B cell (primary cell): ENCODE measurements at places on chromosomes 2 and 18. TPM values are rescaled to one million over a fixed set of nuclear protein-coding genes. Genes with fewer than 3 reads are reported as not detected.

- DNase-seq = no peak
Observed at GRCh38 chr18:23453680-23454058, 582 bp downstream of the RIOK3 start.

Gene ARHGAP15
- total RNA-seq = 187 and 198 TPM in 2 replicates

- no peak for DNase-seq
Observed at GRCh38 chr2:10678225-10678624, 11.6 kb downstream of the NOL10 start.

- no peak for DNase-seq
Observed at GRCh38 chr18:11268741-11269233, 119.4 kb upstream of the PIEZO2 start.

- DNase-seq = no peak
Observed at GRCh38 chr2:165191096-165191728, 12.6 kb downstream of the SCN3A start.

DNA sequence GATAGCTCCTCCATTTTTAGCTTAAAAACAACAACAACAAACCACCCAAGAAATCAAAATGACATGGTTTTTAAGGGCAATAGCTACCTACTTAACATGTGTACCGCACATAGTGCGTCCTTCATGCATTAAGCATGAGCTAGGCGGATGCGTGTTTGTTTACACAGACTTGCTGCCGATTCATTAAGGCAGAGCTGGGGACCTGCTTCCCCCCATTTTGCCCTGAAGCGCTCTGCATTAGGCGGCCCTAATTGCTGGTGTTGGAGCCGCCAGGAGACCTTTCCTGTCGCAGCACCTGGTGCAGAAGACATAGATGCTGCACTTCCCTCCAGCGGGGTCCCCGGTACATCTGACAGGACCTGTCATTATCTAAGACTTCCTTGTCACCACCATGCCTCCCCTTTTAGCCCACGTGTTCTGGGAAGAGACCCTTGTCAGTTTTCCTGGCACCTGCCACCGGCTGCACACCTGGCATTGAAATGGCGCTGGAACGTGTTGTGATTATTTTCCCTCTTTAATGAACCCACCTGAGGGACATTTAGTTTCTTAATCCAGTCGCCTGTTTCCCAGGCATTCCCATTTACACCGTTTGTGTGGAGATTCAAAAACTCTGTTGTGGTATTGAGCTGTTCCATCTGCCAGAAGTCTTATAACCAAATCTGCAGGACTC lies 261.1 kb upstream of the RAB12 start:
- DNase-seq = no peak

Gene TGFBRAP1
- 21.7 and 25.0 TPM in 2 replicates for total RNA-seq

Gene IL1RL1
- total RNA-seq = not detected in 2 replicates

Gene ABCB11
- not detected in 2 replicates for total RNA-seq

GRCh38 chr2:110861616-110862260 lies 129.4 kb downstream of the ACOXL start:
- no peak for DNase-seq

DNA sequence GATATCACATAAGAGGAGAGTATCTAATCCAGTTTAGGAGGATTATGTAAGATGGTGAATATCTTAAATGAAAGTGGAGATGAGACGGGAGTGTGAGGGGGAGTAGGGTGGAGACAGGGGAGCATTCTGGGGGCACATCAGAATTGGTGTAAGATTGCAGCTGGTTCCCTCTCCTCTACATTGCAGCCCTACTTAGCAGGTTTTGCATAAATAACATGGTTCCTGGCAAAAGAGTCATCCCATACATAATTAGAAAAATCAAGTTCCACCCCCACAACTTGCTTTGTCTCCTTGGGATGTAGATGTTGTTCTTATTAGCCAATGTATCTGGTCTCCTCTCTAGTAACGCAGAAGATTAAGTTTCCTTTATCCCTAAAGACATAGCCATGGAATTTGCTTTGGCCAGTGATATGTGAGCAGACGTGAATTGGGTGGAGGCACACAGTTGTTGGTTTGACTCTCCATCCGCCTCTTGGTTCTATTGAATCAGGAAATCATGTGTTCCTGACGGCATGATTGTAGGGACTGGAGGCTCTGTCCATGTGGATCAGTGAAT lies 137.9 kb downstream of the KLHL14 start:
- DNase-seq = no peak

DNA sequence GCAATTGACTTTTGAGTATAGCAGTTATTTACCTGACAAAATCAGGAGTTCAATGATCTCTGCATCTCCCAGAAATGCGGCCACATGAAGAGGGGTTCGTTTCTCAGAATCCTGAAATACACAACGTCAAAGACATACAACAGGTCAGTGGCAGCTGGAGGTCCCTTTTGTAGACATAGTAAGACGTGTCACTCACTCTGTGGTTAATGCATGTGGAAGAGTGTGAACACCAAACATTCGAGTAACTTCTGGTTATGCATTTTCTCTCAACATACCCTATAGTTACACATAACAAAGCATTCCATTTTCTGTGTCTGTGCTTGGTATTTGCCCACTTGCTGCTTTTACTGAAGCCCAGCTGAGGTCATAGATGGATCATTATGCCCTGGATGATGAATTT lies 163.6 kb downstream of the ANKRD44 start:
- no peak for DNase-seq

GRCh38 chr2:86815611-86816010 lies 24.9 kb upstream of the CD8A start:
- no peak for DNase-seq

DNA sequence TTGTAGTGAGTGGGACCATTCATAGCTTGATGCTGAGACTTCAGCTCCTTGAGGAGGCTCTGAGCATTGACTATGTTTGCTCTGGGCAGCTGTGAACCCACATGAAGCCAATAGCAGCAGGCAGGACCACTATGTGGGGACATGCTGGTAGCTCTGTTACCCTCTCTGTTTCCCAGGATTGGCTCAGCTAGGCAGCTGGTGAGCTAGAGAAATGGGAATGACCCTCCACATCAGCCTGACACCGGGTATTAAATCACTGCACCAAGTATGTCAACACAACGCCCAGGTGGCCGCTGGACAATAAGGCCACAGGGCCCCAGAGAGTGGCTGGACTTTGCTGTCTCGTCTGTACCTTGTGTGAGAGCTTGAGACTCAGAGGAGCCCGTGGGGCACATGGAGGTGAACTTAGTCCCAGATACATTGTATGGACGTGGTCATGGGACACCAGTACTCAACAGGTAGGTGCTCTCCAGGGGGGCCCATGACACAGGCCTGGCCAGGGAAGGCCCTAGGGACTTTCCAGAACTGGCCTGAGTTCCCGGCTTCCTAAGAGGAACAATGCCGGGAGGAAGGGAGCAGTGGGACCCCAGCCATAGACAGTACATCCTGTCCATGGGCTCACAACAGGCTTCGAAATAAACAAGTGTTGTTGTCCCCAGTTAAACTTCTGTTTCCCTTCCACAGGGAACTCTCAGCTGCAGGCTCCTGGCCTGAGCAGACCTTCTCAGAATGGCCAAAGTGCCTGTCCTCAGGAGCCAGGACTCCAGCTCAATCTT lies 35.2 kb downstream of the HS1BP3 start:
- DNase-seq = no peak

Gene MYOM1
- 12.8 and 16.1 TPM in 2 replicates for total RNA-seq

GRCh38 chr2:222142027-222142426 lies 156.8 kb downstream of the PAX3 start:
- no peak for DNase-seq

GRCh38 chr2:28325567-28326468 lies 66.8 kb upstream of the FOSL2 start:
- no peak for DNase-seq

Gene NIF3L1
- total RNA-seq = 26.7 and 32.9 TPM in 2 replicates

Gene CCDC142
- 61.6 and 69.3 TPM in 2 replicates for total RNA-seq

Gene APLF
- 6.3 and 7.4 TPM in 2 replicates for total RNA-seq

Gene CRYGD
- total RNA-seq = not detected in 2 replicates

Gene RNF149
- total RNA-seq = 71.6 and 78.0 TPM in 2 replicates

Gene INHA
- total RNA-seq = not detected in 2 replicates

Gene INO80B
- total RNA-seq = 77.5 and 78.6 TPM in 2 replicates

DNA sequence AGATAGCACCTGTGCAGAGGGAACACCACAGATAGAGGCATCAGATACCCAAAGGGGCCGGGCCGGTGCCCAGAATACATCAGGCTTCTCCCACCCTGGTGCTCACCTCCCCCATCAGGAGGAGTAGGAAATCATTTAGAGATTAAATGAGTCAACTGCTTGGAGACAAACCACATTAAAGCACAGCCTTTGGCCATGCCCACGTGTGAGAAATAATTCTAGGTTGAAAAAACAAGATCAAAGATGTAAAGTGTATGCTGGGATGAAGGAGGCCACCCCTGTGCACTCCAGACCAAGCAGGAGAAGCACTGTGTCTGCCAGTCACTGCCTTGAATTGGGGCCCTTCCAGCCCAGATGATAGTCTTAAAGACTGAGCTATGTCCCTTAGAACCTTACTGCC lies 152.8 kb upstream of the ACAA2 start:
- DNase-seq = no peak

- DNase-seq = no peak
Observed at GRCh38 chr18:26429535-26430226, 118.7 kb downstream of the KCTD1 start.

Gene EHD3
- 60.4 and 60.5 TPM in 2 replicates for total RNA-seq

GRCh38 chr18:75406491-75407445 lies 20.7 kb downstream of the SMIM21 start:
- no peak for DNase-seq

Gene MEIS1
- not detected in 2 replicates for total RNA-seq

Gene TUBA3E
- not detected in 2 replicates for total RNA-seq

Gene IL36B
- not detected in 2 replicates for total RNA-seq

DNA sequence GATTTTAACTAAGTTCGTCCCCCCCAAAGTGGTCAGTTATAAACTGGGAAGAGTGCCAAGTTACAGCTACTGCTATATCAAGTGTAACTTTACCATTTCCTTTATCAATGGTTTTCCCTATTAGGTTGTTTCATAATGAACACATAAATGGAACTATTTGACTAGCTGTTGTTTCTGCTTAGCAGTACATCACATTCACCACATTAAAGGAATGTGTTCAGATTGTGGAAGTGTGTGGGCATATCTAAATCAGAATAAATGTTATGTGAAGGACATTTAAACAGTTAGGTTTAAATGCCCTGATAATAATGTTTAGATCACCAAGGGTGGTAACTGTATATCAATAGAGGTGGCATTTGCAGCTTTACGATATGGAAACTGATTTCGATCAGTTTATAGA lies 45.1 kb downstream of the SLC9A4 start:
- no peak for DNase-seq

DNA sequence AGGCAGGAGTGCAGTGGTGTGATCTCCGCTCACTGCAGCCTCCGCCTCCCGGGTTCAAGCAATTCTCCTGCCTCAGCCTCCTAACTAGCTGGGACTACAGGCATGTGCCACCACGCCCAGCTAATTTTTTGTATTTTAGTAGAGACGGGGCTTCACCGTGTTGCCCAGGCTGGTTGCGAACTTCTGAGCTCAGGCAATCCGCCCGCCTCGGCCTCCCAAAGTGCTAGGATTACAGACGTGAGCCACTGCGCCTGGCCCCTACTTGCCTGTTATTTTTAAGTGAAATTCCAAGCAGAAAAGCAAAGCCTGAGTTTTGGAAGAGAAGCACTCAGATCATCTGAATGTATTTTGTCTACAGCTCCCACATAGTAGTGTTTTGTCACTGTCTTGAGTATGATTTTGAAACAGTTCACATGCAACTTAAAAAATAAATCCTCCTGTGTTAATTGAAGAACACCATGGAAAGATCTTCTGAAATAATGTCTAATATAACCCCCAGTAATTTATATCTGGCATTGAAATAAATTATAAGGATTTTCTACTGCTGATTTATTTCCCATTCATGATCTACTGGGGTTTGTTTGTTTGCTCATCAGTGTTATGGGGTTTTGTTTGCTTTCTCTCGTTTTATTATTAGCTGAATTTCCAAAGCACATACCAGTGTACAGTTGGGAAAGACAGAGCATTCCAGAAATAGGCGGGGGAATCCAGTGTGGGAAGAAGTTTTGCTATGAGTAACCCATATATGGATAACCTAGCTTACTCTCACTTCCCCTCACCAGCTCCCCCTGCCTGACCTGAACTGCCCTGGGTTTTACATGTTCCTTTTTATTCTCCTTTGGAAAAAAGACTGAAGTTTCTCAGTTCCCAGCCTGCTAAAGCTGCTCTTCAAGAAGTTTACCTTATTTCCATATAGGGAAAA lies 80.1 kb upstream of the MAP3K20 start:
- DNase-seq = no peak
